WTC11 (cell line): ENCODE measurements at places on chromosomes 12 and 14.

DNA sequence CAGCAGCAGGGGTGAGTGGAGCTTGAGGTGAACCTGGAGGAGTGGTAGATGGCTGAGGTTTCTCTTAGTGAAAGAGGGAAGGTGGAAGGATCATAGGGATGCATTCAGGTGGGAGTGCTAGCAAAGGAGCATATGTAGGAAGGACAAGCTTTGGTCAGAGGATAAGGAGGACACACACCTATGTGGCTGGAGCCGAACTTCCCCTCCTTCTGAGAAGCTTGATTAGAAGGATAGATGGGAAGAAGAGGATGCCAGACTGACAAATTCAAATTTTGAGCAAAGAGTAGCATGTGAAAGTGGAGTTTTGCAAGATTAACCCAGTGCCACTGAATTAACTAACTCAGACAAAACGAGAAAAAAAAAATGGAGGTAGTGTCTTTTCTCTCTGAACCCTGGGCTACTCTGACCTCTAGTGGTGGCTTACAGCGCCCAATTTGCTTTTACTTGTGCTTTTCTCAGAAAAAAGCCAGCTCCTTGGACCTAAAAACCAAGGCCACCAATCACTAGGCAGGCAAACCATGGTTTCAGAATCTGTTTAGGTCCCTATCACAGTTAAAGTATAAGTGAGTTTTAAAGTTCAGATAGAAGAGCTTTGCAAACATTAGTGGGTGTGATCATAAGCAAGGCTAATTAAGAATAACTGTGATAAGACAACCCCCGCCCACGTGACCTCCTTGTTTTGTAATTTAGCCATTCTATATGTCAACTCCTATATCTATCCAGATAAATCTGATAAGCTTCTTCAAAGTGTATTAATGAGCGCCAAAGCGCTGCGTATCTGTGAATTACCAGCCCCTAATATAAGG lies 15.5 kb downstream of the EMP1 start:
- peak; percentile 68 for DNase-seq

DNA sequence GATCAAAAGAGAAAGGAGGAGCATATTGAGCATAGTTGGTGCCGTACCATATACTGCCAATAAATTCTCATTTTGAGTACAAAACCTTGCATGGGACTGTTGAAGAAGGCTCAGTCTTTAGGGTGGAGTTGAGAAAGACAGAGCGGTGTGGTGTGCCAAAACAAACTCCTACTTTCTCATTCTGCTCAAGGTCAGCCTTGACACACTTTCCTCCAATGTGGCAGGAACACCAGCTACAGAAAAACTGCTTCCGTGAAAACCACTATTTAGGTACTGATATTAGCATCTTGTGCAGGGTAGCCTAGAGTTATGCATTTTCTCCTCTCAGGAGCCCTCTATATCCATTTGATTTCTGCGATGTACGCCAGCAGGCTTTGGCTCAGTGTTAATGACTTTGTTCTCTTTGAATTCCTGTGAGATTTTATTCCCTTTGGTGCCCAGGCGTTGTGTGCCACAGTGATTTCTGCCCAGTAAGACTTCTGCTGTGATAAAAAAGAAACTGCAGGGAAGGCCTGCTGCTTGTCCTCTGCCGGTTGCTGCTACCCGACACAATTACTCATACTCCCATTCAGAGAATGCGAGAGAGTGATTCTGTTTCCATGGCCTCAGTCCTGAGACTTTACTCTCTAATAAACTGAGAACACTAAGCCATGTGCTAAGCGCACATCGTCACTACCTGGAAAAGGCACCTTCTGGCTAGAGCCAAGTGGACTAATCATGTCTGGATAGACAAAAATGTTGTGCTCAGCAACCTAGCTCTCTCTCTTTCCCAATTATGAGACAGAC lies 88.3 kb upstream of the MDM1 start:
- DNase-seq, result no peak

GRCh38 chr12:133221241-133221640 lies 14.4 kb downstream of the ANHX start:
- no peak for DNase-seq

DNA sequence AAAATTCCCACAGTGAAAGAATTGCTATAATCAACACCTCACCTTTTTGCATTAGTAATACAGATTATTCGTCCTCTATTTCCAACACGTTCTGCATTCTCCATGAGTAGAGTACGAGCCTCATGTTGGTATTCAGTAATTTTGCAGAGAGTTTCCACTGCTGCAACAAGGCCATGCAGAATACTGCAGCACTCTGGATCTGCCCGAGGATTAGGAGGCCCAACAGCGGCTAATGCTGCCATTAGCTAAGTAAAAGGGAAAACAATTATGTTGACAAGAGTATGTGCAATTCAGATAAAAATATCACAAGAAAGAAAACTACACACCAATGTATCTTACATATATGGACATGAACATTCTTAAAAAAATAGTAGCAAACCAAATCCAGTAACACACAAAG lies 9.1 kb downstream of the INTS13 start:
- DNase-seq, result no peak

DNA sequence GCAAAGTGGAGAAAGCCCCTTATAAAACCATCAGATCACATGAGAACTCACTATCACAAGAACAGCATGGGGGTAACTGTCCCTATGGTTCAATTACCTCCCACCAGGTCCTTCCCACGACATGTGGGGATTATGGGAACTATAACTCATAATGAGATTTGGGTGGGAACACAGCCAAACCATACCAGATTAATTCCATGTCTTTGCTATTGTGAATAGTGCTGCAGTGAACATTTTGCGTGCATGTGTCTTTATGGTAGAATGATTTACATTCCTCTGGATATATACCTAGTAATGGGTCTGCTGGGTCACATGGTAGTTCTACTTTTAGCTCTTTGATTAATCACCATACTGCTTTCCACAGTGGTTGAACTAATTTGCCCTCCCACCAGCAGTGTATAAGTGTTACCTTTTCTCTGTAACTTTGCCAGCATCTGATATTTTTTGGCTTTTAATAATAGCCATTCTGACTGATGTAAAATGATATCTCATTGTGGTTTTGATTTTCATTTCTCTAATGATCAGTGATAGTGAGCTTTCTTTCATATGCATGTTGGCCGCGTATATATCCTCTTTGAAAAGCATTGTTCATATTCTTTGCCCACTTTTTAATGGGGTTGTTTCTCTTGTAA lies 29.7 kb upstream of the SAV1 start:
- no peak for DNase-seq

GRCh38 chr12:65945457-65945856 lies 121.2 kb downstream of the HMGA2 start:
- DNase-seq, result no peak

DNA sequence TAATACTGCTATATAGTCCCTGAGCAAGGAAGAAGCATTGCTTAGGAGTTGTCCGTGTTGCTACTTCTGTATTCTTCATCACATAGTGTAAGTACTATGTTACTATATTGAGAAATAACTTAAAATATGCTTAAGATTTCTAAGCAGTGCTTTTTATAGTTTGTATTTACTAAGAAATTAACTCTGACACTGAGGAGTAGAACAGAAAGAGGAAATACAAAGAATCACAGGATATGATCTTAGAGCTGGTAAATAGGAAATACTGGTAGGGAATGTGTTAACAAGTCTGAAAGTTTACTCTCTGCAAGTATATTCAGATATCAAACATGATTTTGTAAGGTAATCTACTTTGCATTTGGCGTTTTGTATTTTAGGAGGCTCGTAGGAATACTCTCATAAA lies 15.5 kb downstream of the XPOT start:
- DNase-seq, result no peak

GRCh38 chr12:132593938-132594358 lies 16.4 kb downstream of the LRCOL1 start:
- peak; percentile 90 for DNase-seq

DNA sequence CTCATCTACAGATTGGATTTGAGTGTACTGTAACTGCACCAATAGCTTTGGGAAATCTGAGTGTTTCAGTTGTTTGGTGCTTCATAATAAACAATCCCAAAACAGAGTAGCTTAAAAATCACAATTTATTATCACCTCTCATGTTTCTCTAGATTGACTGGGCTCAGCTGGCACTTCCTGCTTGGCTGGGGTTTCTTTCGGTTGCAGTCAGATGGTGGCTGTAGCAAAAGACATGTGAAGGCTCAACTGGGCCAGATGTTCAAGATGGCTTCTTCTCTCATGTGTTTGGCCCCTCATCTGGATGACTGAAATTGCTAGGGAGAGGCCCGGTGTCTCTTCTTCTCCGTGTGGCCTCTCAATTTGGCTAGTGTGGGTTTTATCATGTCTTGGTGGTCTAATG lies 12.1 kb upstream of the BMP4 start:
- no peak for DNase-seq

- DNase-seq, result no peak
Observed at GRCh38 chr14:99313234-99313633, 41.2 kb upstream of the BCL11B start.

DNA sequence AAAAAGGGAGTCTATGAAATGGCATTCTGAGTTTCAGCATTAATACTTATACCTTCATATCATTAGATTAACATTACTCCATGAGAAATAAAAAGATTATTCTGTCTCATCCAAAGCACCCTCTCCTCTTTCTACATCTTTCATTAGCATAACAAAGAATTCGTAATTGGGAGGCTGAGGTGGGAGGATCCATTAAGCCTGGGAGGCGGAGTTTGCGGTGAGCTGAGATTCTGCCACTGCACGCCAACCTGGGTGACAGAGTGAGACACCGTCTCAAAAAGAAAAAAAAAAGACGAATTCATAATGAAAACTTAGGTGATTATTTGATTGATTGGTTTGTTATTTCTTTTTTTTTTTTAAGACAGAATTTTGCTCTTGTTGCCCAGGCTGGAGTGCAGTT lies 1.8 kb upstream of the CDK17 start:
- DNase-seq, result peak; percentile 46

- peak; percentile 71 for DNase-seq
Observed at GRCh38 chr14:20857630-20858261, 33.4 kb upstream of the RNASE3 start.

GRCh38 chr12:76471579-76471978 lies 88.0 kb downstream of the OSBPL8 start:
- DNase-seq, result no peak

DNA sequence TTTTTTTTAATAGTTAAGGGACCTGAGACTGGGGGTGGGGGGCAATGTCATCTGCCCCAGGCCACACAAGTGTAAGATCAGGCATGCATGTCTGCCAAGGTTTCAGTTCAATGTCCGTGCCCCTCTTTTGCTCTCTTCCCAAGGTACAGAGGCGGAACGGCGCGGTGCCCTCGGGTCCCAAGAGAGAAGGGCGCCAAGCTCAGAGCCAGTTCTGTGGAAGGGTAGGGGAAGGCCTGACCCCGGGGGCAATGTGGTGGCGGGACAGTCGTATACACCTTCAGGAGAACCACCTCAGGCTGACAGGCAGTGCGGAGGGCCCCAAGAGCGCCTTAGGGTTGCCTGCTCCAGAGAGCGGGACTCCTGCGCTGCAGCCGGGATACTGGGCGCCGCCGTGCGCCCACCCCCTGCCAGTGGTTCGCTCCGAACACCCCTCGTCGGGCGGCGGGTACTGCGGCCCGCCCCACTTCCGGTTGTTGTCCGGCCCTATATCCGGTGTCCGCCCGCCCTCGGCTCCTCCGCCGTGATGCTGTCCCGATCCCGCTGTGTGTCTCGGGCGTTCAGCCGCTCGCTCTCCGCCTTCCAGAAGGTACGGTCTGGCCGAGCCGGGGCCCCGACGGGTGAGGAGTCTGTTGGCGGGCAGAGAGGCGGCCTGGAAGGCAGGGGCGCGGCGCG lies at the start of gene DLST:
Gene DLST, plus strand, starts transcription at position 486 of the 672 bp plus-strand sequence. Its CDS starts 38 bp downstream, at position 524.
- peak; percentile 89 for DNase-seq

- DNase-seq, result no peak
Observed at GRCh38 chr12:100982511-100983183, 188.1 kb downstream of the ANO4 start.

DNA sequence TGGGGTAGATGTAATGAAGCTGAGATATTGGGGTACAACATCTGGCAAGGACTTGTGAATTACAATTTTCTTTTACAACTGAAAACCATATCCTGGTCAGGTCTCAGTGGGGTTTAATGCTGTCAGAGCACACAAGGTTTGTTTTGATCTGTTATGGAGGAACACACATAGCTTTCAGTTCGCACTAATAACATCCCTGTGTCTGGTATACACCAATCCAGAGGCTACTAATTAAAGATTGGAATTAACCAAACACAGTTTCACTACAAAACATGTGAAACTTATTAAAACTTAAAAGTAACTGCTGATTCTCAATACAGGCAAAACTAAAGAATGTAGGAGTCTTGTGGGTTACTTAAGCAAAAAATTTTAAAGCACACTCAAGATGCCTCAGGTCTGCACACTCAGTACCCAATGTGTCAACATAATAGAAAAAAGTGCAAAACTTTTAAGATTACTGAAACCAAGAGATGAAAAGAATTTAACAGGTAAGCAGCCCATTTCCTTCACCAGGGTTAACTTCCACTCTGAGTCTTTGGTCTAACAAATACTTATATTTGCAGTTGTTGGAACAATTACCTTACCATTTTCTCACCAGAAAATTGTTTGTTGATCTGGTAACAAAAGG lies 77.4 kb downstream of the LLPH start:
- DNase-seq, result no peak

GRCh38 chr14:75518625-75519024 lies 3.6 kb upstream of the BATF start:
- peak; percentile 74 for DNase-seq

GRCh38 chr14:90820958-90821357 lies 4.7 kb upstream of the TTC7B start:
- DNase-seq, result no peak

GRCh38 chr12:3446235-3446634 lies 44.8 kb upstream of the PRMT8 start:
- DNase-seq, result no peak

- DNase-seq, result no peak
Observed at GRCh38 chr12:47885012-47885501, 19.7 kb downstream of the VDR start.

DNA sequence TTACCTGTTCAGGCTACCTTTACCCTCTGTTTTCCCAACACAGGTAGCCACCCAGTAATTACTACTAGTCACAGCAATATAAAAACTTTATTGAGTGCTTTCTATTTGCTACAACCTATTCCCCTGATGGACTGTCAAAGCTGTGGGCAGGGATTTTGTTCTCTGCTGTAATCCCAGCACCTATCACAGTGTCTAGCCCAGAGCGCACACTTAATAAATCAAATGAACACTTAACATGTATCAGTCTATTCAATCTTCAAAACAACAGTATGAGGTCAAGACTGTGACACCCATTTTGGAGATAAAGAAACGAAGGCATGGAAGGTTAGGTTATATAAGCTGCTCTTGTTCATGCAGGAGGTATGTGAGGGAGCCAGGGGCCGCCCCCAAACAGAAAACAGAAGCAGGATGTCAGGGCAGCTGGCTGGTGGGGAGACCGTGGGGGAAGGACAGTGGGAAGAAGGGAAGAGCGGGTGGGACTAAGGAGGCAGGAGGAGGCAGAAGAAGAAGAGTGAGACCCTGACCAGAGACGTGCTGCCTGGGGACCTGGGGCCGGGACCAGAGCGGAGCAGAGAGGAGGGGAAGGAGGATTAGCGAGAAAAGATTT lies 1.7 kb downstream of the TNFRSF1A start:
- no peak for DNase-seq

- no peak for DNase-seq
Observed at GRCh38 chr12:80565271-80565670, 121.2 kb downstream of the PTPRQ start.

- no peak for DNase-seq
Observed at GRCh38 chr12:129987841-129988240, 84.0 kb upstream of the TMEM132D start.
